ENCODE measurements at places on chromosomes 4 and X. TPM values are rescaled to one million over a fixed set of nuclear protein-coding genes. Genes with fewer than 3 reads are reported as not detected.

Gene MAGEA11
- total RNA-seq: not detected

Gene ZNF827
- 6.7 TPM for total RNA-seq

Gene ABHD18
- total RNA-seq: 4.3 TPM

Gene SLITRK4
- not detected for total RNA-seq

Gene VSIG1
- not detected for total RNA-seq

Gene PFKFB1
- total RNA-seq: under 0.01 TPM

Gene RAB9B
- 0.90 TPM for total RNA-seq

Gene RNF212
- under 0.01 TPM for total RNA-seq

Gene GC
- not detected for total RNA-seq

Gene XG
- total RNA-seq: under 0.01 TPM

Gene STPG2
- total RNA-seq: not detected

Gene NOCT
- total RNA-seq: 30.8 TPM

Gene USP17L22
- total RNA-seq: not detected

Gene LUZP4
- not detected for total RNA-seq

Gene MEPE
- not detected for total RNA-seq

Gene ASMT
- not detected for total RNA-seq

Gene CENPVL1
- not detected for total RNA-seq

Gene LRCH2
- 8.1 TPM for total RNA-seq

Gene UGT2A3
- not detected for total RNA-seq

Gene UGT2B15
- total RNA-seq: not detected

Gene C4orf51
- total RNA-seq: not detected

Gene LRAT
- total RNA-seq: under 0.01 TPM

Gene KIAA1210
- not detected for total RNA-seq

Gene PGAM4
- not detected for total RNA-seq

Gene CFAP299
- 1.1 TPM for total RNA-seq

Gene SAGE1
- not detected for total RNA-seq

Gene PPP4R3C
- not detected for total RNA-seq
